ENCODE measurements at places on chromosomes 6 and 20. TPM values are rescaled to one million over a fixed set of nuclear protein-coding genes. Genes with fewer than 3 reads are reported as not detected.
A peak's percentile ranks its signal among the peaks of the same experiment; 100 is the strongest.

DNA sequence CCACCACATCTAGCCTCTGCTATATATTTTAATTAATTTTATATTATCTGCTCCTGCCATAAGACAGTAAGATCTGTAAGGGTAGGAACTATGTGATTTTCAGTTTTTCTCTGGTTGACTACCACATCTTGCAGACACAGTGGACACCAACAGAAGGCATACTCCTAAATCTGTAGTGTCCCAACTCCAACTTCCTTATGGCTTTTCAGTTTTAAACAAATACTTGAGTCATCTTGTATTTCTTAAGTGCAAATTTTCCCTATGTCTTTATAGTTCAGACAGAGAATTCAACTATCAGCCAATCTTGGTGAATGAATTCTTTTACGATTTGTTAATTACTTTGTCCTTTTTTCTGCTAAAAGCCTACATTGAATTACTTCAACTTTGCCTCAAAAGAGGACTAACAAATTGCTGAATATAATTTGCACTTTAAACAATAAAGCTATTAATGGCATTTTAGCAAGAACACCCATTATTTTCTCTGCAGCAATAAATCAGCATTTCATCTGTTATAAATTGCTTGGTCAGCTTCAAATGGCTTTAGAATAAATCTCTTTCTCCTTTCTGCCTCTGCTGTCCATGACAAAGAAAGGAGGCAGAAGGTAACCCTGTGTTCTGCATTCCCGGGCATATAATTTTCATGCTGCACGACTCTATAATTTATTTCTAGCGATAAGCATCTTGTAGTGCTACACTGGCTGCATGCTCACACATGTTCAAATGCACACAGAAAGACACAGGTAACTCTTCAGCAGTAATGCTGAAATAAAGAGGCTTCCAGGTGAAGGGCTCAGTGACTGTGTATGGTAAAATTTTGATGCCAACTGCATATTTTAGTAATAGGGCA, 144.8 kb downstream of the BACH2 start:
- no peak for DNase-seq

DNA sequence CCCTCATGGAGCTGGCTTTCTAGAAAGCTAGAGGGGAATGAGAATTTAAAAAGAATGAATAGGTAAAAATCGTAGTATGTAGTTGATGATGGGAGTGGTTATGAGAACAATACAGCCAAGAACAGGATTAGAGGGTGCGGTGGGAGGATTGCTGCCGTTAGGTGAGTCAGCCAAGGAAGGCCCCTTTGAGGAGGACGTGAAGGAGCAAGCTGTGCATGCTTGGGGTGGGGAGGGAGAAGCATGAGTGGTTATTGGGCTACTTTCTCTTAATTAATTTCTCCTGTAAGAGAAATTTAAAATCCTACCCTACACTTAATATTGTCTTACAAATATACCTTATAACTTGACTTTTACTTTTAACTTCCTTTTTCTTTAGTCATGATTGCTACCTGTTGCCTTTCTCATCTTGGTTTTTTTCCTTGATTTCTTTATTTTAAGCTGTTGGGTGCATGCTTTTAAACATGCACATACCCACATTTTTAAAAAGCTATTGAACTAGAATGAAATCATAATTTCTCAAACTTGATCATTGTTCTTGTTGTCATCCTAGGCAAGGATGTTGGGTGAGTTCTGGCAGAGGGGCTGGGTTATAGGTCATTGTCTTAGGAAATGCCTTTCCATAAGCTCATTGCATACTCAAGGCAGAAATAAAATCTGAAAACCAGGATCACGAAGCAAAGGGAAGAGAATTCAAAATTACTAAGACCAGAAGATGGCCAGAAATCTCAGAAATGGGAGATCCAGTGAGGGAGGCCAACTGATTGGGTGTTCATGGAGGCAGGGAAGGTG, 114.5 kb downstream of the TCP11 start:
- DNase-seq: no peak

GRCh38 chr6:141552463-141552862, 580.3 kb upstream of the GJE1 start:
- DNase-seq: no peak

The BMP5 gene
- 2.6 TPM for total RNA-seq

DNA sequence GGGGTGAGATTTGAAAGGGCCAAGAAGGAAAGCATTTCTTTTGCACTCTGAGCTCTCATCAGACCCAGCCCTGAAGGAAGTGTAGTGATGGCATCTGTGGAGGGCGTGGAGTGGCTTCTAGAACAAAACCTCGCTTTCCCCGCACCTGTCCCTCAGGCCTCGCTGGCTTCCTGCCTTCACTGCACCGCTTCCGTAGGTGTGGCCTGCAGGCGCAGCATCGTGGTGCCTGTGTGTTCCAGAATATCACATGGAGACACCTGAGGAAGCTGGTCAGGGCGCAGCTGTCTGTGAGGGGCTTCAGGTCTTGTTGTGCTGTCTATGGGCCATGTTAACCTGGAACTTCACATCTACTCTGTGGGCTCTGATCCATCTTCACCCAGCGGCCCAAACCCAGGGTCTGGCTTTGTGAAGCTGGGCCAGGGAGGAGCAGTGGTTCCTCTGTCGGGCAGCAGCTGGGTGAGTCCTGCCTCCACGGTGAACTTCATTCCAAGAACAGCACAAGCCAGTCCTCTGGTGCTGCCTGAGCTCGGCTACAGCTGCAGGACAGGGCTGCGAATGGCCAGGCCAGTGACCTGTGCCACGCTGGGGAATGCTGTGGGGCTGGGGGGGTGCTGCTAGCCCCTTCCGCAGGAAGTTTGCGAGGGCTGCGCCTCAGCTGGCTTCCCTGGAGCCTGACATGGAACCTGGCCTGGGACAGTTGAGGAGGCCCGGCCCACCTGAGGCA, 40.9 kb downstream of the DSTN start:
- DNase-seq: no peak

- no peak for DNase-seq
Measured at GRCh38 chr20:51799401-51799860, 2.9 kb downstream of the SALL4 start.

DNA sequence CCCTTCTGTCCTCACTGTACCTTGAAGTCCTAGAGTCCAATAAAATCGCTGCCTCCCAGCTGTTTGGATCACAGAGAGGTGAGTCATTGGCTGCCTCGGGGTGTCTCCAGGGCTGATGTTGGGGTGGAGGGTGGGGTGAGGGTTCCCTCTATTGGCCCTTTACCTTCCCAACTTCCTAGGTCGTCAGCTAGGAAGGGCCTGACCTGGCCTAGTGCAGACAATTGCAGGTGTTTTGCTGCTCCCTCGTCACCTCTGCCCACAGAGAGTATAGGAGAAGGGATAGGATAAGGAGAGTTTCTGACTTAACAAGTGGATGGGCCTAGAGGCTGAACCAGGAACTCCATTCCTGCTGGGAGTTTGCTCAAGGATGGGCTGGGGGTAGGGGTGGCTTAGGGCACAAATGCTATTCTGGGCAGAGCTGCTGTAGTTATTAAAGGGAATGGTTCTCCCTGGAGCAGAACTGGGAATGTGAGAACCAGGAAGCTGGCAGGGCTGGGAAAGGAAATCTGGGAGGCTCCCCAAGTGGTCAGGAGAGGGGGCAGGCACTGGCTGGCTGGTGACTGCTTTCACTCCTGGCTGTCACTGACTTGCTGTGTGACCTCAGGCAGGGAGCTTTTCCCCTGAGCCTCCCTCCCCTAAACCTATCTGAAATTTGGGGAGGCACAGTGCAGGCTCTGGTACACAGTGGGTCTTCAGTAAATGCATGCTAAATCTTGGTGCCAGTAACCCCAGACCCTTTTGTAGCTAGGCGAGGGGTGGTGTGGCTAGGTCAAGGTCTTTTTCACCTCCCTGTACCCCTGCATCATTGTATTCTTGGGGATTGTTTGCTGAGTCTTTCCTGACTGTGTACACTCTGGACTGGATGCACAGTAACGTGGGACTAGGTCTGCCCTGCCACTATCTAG, 1.5 kb downstream of the TP53INP2 start:
- peak; percentile 41 for DNase-seq

DNA sequence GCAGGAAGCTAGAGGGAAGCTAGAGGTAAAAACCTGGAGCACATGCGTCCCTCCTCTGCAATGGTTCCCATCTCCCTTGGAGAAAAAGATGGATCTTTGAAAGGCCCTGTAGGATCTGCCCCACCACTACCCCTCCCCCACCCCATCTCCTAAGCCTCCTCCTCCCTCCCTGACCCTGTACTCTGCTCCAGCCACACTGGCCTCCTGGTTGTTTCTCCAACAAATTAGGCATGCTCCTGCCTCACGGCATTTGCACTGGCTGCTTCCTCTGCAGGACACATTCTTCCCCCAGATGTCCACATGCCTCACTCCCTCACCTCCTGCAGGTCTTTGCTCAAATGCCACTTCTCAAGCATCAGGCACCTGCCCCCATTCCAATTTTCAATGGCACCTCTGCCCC, 45.5 kb downstream of the UBE2V1 start:
- no peak for DNase-seq

DNA sequence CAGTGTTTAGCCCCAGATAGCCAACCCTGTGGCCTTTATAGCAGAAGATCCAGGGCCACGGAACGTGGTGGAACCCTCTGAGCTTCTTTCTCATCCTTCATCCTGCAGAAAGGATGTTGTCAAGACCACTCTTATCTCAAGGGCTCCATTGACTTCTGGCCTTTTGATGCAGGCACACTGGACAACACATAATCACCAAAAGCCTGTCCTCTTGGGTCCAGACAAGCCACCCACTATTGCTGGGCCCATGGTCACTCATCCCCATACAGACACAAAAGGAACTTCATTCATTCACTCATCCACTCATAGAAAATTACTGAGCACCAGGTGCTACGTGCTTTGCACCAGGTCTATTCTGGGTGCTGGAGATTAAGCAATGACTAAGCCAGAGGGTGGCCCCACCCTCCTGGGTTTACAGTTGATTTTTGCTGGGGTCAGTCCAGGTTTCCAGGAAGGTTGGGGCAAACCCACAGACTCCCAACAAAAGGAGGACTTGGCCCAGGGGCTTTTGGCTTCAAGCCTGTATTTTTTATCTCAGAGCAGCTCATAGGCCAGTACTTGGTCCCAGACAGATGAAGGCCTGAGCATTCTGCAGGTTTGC, 2.4 kb downstream of the CST8 start:
- DNase-seq: no peak

The PLG gene
- not detected for total RNA-seq

DNA sequence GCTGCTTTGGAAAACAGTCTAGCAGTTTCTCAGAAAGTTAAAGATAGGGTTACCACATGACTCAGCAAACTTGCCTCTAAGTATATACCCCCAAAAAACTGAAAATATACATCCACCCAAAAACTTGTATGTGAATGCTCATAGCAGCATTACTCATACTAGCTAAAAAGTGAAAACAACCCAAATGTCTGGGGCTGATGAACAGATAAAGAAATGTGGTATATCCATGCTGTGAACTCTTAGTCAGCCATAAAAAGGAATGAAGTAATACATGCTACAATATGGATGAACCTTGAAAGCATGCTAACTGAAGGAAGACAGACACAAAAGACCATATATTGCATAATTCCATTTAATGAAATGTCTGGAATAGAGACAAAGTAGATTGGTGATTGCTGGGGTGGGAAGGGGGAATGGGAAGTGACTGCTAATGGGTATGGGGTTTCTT, 79.9 kb upstream of the GLP1R start:
- no peak for DNase-seq

DNA sequence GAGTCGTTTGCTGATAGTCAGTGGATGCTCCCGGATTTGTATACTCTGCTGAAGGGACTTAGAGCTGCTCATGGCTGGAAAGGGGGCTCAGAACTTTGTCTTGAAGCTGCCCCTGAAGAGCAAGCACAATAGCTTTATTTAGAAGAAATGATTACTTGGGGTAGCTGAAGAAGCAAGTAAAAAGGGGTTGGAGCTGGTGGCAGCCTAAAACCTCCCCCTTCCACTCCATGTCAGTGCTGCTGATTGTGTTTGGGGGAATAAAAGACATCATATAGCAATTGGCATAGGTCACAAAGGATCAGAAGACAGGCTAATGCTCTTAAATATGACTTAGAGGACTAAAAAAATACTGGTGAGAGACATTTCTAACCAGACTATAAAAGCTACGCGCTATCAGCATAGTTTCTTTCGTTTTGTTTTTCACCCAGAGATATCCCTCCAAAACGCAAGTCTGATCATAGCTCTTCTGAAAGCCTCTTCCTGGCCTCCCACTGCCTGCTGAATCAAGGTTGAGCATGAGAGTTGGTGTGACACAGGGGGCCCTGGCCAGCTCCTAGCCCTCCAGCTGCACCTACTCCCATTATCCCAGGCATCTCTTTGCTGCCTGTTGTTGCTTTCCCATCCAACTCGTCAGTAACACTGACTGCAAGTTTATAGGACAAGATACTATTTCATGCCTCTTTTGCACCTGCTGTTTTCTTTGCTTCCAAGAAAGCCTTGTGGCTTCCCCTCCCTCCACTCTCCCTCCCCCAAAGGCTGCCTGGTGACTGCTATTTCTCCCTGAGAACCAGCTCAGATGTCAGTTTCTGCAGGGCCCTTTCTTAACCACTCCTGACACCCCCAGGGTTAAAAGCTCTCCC, 33.9 kb upstream of the SGK1 start:
- DNase-seq: no peak

DNA sequence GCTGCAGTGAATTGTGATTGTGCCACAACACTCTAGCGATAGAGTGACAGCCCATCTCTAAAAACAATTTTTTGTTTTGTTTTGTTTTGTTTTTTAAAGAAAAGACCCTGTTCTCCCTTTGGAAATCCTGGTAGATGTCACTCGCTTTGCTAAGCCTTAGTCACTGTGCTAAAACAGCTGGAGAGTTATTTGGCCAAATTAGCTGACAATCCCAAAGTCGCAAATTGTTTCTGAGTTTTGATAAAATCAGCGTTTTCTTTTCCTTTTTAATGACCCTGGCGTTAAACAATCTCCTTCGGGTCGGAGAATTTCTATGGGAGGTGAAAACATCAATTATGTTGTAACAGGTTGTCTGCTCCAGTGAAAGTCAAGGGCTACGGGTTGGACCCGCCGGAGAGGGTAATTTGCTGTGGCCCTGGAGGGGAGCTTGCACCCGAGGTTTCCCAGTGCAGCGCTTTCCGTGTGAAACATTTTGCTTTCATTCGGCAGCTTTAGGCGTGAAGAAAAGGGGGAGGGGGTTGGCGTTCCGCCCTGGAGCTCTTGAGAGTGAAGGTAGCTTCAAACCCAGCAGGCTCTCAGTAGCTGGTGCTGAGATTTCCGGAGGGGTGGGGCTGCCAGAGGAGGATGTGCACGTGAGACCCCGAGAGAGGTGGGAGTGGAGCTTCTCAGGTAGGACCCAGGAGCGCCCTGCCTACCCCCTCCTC, 296.6 kb downstream of the PHACTR1 start:
- peak; percentile 69 for DNase-seq

DNA sequence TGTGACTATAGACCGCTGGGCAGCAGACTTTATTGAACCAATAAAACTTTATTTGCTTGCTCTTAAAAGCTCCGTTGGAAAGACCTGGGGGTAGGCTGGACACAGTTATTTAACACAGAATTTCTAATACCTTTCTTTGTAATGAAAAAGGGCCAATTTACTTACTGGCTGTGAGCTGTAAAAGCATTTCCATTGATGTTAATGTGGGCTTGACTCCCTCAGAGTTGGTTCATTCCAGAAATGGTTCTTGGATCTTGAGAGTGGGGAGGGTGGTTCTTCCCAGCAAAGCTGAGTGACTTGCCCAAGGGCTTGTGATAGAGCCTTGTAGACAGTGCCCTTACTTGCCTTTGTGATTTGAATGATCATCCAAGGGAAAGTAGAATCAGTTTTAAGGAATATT, 100.6 kb downstream of the SOX4 start:
- no peak for DNase-seq

- peak; percentile 67 for DNase-seq
Measured at GRCh38 chr6:31559958-31560696, 12.0 kb upstream of the LTA start.

The RNF182 gene
- not detected for total RNA-seq
